ENCODE measurements at places on chromosomes 5 and 9.

- no peak for DNase-seq
Observed at GRCh38 chr5:135442431-135443160, 4.6 kb downstream of the DCANP1 start.

- no peak for DNase-seq
Observed at GRCh38 chr9:37407468-37407867, 15.0 kb upstream of the GRHPR start.

DNA sequence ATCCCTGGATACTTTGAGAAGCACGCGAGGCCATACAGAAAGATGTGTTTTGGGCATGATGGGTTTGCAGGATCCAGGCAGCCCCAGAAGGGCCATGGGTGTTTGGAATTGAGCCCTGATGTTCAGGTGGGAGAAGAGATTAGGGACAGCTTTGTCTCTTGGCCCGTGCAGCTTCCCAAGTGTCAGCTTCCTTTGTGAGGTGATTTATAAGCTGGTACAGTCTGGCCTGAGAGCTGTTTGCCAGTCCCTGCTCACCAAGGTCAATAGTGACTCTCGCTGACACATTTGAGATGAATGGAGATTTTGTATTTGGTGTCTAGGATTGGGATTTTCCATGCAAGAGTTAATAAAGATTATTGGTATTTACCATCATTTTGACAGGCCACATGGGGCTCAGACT, 165.9 kb downstream of the ICE1 start:
- no peak for DNase-seq

DNA sequence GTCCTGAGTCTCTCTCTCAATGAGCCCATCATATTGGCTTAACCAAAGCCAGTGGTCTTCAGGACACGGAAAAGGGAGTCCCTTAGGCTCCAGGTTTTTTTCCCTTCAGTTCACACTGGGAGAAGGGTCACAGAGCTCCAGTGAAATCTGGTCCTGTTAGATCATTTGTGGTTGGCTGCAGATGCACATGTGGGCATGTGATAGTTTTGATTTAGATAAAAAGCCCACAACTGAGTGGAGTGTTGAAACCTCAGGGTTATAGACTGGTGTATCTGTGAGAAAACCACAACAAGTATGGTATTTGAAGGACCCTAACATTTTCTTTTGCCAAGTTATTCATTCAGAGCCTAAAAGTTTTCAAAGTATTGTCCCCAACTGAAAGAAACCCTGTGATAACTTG, 46.7 kb downstream of the PRLR start:
- no peak for DNase-seq

GRCh38 chr9:134043531-134043988, 18.3 kb downstream of the BRD3OS start:
- no peak for DNase-seq

GRCh38 chr9:134637241-134637640, 4.4 kb upstream of the COL5A1 start:
- no peak for DNase-seq

DNA sequence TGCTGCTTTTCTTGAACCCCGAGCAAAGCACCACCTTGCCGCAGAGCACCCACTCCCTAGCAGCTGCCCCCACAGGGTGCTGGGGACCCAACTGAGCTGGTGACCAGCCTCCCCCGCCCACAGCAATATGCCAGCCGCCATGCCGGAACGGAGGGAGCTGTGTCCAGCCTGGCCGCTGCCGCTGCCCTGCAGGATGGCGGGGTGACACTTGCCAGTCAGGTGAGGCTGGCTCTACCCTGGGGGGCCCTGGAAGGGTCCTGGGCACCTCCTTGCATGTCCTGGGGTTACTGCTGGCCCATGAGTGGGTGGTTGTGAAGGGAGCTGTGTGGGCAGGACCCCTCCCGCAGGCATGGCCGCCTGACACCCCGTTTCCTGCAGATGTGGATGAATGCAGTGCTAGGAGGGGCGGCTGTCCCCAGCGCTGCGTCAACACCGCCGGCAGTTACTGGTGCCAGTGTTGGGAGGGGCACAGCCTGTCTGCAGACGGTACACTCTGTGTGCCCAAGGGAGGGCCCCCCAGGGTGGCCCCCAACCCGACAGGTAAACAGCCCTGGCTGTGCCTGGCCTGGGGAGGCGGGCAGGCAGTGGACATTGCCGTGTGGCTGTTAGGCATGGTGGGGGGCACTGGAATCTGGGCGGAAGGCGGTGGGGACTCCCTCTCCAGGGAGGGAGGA, 7.2 kb downstream of the EGFL7 start:
- DNase-seq: no peak

- peak; percentile 64 for DNase-seq
Observed at GRCh38 chr9:134641173-134641989, at the start of gene COL5A1. Gene COL5A1 (plus strand): TSS chr9:134641803. CDS start chr9:134642188, 385 bp downstream.

GRCh38 chr5:78985725-78986223, 664 bp upstream of the ARSB start:
- peak; percentile 93 for DNase-seq

GRCh38 chr5:113293068-113293974, 141.5 kb downstream of the TSSK1B start:
- peak; percentile 21 for DNase-seq

Measured in kidney tubule cell (primary cell).